GDM1 (cell line): ENCODE measurements at places on chromosomes 5 and 9.

DNA sequence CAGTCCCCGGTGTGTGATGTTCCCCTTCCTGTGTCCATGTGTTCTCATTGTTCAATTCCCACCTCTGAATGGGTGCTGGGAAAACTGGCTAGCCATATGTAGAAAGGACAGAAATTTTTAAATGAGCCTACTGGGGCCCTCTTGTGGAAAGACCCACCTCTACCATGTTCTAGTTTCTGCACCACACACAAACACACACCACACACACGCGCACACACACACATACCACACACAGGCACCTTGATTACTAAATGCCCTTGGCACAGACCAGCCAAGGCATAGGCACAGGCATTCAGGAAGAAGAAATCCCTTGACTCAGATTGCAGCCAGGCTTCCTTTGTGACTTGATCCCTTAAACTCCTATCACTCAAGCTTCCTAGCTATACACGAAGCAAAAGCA lies 60.5 kb downstream of the SIL1 start:
- peak; percentile 33 for DNase-seq

GRCh38 chr9:126171641-126172040 lies 155.0 kb upstream of the MVB12B start:
- DNase-seq, result no peak

- no peak for DNase-seq
These were observed 61.3 kb downstream of the RASGRF2 start for GRCh38 chr5:81021486-81021885.

GRCh38 chr5:43065387-43065947 lies 25.3 kb upstream of the ANXA2R start:
- no peak for DNase-seq

GRCh38 chr5:4028384-4028783 lies 432.8 kb downstream of the IRX1 start:
- no peak for DNase-seq

- no peak for DNase-seq
These were observed 10.0 kb downstream of the CEMIP2 start for GRCh38 chr9:71758277-71758676.

DNA sequence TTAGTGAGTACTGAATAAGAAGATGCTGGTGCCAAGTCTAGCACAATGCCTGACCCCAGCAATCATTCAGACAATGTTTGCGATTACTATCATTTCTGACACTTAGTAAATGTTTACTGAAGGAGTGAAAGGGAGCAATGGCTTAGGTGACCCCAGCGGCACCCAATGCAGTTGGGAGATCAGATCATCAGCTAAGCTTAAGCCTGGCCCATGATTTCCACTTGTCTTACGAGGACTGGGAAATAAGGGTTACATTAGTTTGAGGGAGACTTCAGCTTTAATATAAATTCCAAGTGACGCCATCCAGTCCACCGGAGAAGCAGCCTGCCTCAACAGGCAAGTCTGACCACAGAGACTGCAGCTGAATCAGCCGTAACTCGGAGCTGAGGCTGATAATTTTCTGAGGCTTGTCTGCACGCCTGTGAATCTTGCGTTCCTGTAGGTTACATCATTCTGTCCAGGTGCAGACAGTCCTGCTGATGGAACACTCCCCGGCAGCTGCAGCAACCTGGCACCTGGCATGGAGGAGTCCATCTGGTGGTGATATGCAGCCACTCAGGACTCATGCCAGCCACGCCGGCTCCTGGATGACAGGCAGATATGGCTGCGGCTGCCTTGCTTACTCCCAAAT lies 34.9 kb upstream of the FGF1 start:
- no peak for DNase-seq

- DNase-seq, result no peak
These were observed 83.9 kb downstream of the NR3C1 start for GRCh38 chr5:143319437-143320227.

DNA sequence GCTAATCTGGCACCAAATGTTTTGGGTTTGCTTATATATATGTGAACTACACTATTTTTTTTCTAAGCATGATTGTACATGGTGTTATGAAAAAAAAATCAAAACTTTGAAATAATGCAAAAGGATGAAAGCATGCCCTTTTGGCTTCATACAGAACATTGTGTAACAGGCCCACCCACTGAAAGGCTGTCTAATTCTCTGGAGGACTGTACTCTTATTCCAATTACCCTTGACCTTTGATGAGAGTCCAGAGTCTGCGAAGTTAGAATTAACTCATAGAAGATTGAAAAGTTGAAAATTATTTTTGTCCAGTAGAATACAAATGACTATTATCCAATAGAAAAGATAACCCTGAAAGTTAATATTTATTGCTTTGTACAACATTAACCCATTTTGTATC lies 117.4 kb downstream of the ADAMTS12 start:
- no peak for DNase-seq

DNA sequence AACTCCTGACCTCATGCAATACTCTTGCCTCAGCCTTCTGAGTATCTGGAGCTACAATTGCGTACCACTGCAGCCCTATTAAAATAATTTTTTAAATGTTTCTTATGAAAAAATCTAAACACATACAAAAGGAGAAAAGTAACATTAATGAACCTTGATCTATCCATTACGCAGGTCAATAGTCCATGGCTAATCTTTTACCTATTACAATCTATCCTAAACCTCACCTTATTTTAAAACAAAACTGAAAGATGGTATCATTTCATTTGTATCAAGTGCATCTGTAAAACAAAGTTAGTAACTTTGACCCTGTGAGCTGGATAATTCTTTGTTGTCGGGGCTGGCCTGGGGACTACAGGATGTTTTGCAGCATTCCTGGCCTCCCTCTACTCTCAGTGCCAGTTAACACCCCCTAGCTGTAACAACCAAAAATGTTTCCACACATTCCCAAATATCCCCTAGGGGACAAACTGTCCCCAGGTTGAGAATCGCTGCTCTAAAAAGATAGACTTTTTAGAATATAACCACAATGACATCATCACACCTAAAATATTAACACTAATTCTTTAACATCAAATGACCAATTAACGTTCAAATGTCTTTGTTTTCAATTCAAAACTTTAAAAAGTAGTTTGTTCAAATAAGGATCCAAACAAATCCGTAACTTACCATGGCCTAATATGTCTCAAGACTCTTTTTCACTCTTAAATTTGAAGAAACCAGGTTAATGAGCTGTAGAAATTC lies 54.8 kb downstream of the RNF38 start:
- no peak for DNase-seq

- no peak for DNase-seq
These were observed 79.8 kb downstream of the LMX1B start for GRCh38 chr9:126693428-126693944.

DNA sequence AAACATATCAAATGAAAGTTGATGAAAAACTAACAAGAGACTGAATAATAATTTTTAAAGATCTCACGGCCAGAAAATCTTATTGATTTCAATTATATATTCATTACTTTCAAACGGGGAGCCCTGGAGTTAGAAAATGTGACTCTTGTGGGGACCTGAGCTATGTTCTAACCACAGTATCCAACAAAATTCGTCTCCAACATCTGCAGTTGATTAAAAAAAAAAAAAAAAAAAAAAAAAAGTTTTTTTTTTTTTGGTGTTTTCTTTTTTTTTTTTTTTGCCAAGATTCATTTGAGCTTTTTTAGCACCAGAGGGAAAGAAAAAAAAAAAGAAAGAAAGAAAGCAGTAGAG lies 144.3 kb upstream of the PIK3R1 start:
- no peak for DNase-seq

- no peak for DNase-seq
These were observed 1.2 kb downstream of the FGF18 start for GRCh38 chr5:171420431-171421241.

DNA sequence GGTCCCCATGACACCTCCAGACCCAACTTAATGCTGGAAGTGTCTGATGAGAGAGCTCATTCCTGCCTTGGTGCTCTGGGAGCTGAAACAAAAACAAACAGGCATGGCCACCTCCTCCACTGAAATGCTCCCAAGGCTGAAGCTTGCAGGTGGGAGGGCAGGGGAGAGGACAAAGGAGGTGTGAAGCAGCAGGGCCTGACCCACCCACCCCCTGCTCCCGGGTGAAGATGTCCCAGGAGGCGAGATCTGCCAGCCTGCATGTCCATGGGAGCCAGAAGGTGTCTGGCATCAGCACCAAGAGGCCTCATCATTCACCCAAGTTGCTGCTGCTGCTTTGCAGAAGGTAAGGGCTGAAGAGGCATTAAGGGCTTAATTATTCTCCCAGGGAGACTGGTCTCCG lies 4.2 kb upstream of the CCIN start:
- DNase-seq, result no peak

DNA sequence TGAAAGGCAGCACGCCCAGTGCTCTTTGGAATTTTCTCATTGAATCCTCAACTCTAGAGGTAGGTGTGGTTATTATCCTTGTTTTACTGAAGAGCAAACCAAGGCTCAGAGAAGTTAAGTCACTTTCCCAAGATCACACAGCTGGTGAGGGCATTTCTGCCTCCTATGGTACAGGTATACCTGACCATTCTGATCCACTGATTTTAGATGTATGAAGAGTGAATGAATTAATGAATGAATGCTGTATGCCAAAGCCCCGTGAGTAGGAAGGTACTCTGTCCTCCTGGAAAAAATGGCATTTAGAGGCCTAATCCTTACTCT lies 18.2 kb upstream of the CSF1R start:
- DNase-seq, result no peak

- no peak for DNase-seq
These were observed 14.1 kb downstream of the FGF1 start for GRCh38 chr5:142671801-142672200.

DNA sequence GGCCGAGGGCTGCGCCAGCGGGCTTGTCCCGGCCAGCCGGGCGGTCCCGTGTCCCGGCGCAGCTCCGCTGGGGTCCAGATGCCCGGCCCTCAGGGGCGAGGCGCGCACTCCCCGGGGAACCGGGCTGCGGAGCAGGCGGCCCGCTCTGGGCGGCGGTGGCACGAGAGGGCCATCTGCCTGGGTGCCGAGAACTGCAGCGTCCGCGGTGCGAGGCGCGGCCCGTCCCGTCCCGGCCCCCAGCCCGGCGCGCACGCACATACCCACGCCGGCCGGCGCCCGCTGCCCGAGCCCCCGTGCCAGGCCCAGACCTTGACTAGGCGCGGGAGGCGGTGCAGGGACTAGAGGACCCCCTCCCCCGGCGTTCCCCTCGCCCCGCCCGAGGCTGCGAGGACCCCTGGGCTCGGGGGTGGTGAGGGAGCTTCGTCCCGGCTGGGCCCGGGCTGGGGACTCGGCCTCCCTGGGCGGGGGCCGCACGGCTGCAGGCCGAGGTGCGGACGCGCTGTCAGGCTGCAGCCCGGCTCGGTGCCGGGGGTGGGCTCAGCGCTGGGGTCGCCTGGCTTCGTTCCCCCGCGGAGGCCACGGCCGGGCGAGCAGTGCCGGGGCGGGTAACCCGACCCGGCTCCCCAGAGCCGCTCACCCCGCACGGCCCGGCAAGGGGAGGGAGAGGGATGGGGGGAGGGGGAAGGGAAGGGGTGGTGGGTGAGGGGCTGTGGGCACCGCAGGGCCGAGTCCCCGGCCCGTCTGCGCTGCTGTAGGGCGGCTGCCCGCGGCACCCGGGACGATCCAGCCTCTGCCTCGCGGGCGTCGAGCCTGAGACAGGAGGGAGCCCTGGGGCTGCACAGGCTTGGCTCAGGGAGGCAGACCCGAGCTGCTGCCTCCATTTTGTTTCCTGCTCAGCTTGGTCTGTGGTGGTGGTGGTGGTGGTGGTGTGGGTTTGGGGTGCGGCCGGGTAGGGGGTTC lies 1.2 kb upstream of the NSD1 start:
- DNase-seq, result no peak

- DNase-seq, result no peak
These were observed 11.9 kb upstream of the CLIC3 start for GRCh38 chr9:137008312-137008711.

DNA sequence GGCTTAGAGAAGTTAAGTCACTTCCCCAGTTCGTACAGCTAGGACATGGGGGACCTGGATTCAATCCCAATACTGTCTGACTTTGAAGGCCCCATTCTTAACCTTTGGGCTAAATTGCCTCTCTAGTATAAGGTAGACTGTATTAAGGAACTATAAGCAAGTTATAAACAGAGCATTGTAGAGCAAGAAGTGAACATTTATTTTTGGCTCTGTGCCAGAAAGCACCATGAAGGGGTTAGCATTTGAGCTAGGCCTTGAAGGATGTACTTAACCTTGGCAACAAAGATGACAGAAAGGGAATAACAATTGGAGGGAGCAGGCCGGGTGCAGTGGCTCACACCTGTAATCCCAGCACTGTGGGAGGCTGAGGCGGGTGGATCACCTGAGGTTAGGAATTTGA lies 32.8 kb downstream of the GALNT10 start:
- DNase-seq, result no peak

DNA sequence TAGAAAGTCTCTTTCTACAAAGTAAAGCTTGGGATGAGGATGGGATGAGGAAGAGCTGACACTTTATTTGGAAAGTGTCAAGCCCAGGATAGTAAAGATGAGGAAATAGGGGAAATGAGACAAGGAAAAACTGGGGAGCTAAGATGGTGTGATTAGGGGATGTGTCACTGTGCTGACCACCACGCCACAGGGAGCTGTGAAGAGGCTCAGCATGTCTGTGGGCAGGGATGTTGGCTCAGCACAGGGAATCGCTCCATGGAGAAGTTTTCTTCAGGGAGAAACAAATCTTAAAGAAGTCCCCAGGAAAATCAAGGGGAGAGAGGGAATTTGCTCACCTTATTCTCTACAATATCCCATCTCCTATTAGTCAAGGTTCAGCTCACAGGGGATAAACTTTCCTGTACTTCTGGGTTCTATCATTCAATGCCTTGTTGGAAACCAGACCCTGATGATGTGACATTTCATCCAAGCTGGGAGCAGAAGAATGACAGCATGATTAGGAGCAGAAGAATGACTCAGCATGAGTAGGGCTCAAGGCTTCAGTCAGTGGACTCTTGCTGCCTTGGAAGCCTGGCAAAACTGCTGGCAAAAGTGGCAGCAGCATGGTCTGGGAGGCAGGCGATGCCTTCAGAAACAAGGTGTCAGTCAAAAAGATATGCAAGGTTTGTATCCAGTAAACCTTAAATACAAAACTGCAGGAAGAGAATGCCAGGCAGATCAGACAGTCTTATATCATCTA lies 4.9 kb downstream of the HSPB3 start:
- no peak for DNase-seq

DNA sequence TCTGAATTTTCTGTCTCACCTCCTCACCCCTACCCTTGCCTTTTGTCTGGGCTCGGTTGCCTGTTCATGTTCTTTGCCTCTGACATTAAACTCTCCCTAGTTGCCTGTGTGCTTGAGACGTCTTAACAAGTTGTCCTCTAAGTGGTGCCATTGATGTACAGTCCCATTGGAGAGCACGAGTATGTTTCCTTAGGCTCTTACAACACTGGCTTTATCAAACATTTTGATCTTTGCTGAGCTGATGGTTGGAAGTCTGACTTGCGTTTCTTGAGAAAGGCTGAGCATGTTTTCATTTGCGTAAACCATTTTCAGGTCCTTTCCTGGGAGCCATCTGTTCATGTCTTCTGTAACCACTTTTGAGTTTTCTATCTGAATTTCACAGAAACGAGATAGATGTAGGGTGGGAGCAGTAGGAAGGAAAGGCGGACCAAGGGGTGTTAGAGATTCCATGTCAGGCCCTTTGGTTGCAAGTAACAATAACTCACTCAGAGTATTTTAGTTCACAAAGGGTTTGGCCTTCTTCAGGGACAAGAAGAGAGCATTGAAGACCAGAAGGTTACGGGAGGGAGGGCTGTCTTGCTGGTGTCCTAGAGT lies 35.4 kb downstream of the OTULIN start:
- no peak for DNase-seq
